Stimulated activated CD4-positive, alpha-beta T cell treated with anti-CD3 and anti-CD28 coated beads, Interleukin-12 subunit alpha, Interleukin-12 subunit beta, amount 100 ng/mL, for 24 hours (primary cell): ENCODE measurements at places on chromosomes 11 and 22.

GRCh38 chr22:46352691-46353386 lies 17.3 kb downstream of the TRMU start:
- no peak for DNase-seq

- DNase-seq: no peak
Observed at GRCh38 chr11:47271961-47272661, 2.2 kb downstream of the MADD start.

DNA sequence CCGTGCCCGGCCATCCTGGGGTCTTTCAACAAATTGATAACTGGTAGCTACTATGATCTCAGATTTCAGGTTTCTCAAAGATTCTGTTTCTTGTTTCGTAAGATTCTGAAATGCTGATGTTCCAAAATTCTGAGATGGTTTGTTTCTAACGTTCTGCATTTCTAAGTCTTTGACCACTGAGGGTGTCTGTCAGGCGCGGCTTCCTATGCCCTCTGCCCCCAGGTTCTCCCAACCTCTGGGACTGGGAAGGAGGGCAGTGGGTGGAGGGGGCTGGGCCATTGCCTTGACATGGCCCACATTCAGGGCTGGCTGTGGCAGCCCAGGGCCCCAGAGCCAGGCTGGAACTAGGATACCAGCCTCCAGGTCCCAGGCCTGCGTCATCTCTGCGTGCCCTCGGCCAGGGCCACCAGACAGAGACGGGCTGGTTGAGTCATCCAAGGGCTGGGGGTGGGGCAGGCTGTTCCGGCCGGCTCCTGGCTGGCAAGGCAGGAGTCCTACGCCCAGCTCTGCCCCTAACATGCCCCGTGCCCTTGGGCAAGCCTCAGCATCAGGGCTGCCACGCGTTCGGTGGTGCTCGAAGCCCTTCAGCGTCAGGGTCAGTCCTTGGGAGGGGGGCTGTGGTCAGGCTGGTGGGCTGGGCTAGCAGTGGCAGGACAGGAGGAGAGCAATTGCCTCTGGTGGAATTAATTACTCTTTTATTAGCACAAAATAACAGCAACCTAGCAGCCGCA lies 5.2 kb downstream of the TMEM134 start:
- DNase-seq: no peak

DNA sequence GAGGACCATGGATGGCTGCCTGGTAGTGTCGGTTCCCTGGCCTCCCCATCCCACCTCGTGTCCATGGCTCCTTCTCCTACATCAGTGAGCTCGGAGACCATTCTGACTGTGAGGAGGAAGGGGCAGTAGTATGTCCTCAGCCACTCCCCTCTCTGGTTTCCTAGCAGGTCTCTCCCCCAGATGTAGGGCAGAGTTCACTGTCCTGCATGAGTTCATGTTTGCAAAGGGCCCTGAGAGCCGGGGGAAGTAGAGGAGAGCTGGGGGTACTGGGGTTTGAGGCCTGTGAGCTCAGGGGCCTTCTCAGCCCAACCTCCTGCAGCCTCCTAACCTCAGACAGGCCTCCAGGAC lies 18.4 kb upstream of the ST3GAL4 start:
- DNase-seq: no peak

GRCh38 chr22:37844904-37845329 lies 783 bp upstream of the ANKRD54 start:
- no peak for DNase-seq

DNA sequence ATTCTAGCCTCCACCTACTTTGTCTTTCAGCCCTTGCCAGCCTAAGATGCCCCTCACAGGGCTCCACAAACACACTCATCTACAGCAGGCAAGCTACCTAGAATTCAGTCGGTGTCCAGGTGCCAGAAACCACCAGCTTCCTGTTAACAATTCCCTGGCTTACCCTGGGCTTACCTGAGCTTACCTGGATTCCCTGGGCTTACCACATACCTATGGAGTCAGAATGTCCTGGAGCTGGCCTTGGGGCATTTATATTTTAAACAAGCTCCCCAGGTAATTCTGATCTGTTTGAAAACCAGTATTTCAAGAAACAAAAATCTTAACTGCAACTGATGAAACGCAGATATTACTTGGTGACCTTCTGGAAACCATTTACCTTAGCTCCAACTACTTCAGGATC lies 123.6 kb downstream of the SLC1A2 start:
- DNase-seq: no peak

GRCh38 chr11:9146477-9146876 lies 55.1 kb upstream of the SCUBE2 start:
- DNase-seq: no peak

DNA sequence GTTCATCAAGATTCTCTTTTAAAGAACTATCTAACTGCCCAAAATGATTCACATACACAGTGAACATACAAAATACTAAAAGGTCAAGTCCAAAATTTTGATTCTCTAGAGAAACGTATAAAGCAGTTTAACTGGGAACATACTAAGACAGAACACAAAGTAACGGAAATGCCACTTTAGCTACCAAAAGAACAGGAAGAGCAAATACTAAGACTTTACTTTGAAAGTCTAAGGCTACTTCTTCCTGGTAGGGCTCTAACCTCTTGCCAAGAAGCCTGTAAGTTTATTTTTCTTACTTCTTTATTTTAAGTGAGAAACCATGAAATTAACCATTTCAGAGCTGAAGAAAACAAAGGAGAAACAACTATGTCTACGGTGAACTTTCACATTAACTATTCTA lies 6.2 kb downstream of the PICALM start:
- no peak for DNase-seq

DNA sequence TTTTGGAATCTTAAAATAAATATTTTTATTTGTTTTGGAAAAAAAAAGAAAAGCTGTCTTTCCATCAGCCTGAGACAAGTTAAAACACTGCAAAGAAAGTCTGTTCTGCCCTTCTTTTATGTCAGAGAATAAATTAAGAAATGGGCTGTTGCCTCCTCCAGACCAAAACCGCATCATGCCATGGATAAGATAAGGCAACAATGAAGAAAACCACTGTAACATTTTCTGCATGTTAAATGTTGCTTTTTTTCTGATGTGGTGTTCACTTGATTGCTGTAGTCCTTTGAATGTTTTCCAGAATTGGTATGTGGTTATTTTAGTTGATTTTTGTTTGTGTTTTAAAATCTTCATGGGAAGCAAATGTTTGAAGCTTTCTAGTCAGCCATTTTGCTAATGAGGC lies 319.2 kb upstream of the CNTN5 start:
- no peak for DNase-seq

DNA sequence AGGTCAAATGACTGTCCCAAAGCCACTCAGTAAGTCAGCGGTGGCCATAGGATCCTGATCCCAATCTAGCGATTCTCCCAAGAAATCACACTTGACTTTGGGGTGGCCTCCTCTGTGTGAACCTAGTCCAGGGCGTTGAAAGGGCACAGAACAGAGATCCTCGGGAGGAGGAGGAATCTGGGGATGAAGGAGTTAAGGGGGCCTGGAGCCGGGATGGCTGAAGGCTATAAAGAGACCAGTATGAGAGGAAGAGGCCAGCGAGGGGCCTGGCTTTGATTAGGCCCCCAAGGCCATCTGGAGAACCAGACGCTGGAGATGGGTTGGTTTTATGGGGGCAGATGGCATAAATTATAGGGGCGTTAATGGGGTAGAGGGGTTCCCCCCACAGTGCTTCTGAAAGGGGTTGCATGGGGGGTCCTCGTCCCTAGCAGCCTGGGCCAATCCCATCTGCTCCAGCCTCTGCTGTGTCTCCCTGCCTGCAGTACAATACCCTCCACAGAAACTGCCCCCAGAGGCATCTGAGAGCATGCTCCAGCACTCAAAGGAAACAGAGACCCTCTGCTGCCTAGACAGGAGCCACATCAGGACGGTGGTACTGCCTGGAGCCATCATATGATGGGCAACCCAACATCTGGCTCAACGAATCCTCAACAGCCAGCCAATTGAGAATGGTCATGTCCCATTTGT lies 35.2 kb upstream of the TRIM29 start:
- DNase-seq: no peak

DNA sequence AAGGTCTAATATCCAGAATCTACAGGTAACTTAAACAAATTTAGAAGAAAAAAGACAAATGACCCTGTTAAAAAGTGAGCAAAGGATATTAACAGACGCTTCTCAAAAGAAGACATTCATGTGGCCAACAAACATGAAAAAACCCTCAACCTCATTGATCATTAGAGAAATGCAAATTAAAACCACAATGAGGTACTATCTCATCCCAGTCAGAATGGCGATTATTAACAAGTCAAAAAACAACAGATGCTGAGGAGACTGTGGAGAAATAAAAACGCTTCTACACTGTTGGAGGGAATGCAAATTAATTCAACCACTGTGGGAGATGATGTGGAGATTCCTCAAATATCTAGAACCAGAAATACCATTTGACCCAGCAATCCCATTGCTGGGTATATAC lies 67.2 kb downstream of the SLC17A6 start:
- DNase-seq: no peak

DNA sequence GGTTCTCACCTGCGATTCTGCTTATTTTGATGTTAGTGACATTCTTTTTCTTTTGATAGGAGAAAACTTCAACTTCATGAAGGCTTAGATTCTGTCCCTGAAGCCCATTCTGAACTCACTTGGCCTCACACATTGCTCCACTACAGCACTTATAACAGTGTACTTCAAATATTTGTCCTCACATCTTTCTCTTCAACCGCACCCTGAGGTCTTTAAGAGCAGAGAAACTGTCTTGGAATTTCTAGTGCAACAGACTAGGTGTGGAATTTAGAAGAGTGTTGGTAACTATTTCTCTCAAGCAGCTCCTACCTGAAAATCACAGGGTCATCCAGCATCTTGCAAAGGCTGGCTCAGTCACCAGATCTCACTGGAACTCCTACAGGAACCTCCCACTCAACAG lies 7.8 kb downstream of the MRGPRX3 start:
- no peak for DNase-seq

DNA sequence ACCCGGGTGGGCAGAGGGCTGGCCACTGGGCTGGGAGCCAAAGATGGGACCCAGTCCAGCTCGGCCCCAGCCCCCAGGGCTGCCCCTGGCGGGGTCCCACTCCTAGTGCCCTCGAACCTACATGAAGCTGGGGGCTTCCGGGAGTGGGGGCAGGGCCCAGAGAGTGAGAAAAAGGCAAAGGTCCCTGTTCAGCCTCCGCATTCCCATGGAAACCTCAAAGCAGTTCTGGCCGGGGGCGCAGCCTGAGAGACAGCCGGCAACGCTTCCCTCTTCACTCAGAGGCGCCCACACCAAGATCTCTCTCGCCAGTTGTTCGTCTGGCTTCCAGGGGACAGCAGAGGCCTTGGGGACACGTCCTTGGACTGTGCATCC lies 22.4 kb upstream of the ARHGAP8 start:
- DNase-seq: no peak

GRCh38 chr22:35971456-35972119 lies 57.0 kb downstream of the RBFOX2 start:
- DNase-seq: no peak

DNA sequence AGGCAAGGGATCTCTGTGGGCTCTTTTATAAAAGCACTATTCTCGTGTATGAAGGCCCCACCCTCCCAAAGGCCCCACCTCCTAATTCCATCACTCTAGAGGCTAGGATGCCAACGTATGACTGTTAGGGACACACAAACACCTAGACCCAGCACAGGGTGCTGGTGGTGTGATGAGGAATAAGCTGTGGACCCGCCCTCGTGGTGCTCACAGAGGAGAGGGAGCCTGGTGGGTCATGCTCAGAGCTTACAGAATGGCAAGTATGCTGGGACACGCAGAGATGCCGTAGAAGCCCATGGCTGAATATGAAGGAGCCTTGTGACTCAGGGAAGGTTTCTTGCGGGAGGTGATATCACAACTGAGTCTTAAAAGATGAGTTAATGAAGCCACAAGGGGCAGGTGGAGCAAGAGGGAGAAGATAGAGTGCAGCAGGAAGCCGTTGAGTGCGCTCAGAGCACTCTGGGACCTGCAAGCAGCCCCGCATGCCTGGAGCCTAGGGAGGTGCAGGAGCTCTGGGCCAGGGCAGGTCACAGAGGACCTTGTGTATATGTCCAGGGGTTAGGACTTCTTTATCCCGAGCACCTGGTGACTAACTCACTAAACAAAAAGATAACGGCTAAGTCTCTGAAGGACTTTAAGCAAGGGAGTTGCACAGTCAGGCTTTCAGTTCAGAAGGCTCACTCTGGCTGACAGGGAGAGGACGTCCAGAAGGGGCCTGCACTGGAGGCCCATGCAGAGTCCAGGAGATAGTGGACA lies 160.9 kb downstream of the TRIM29 start:
- DNase-seq: no peak

DNA sequence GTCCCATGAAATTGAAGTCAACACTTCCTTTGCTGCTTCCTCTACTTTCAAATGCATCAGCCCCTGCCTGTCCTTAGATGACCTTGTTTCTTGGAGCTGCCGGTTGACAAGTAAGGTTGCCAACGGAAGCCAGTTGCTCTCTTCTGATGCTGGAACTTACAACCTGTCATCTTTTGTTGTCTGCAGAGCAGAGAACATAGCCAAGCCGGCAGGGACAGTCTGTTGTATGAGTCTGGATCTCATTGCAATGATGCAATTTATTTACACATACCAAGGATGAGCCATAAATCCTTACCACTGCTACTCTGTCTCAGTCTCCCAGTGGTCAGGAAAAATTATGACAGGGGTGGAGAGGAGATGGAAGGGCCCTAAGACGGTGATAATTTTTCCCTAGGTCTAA lies 151.4 kb downstream of the BLID start:
- no peak for DNase-seq

- DNase-seq: no peak
Observed at GRCh38 chr11:71381781-71382505, 66.2 kb downstream of the DHCR7 start.

- DNase-seq: no peak
Observed at GRCh38 chr22:32951807-32952153, 106.4 kb downstream of the SYN3 start.

- no peak for DNase-seq
Observed at GRCh38 chr11:93481279-93481678, 61.9 kb downstream of the SMCO4 start.

DNA sequence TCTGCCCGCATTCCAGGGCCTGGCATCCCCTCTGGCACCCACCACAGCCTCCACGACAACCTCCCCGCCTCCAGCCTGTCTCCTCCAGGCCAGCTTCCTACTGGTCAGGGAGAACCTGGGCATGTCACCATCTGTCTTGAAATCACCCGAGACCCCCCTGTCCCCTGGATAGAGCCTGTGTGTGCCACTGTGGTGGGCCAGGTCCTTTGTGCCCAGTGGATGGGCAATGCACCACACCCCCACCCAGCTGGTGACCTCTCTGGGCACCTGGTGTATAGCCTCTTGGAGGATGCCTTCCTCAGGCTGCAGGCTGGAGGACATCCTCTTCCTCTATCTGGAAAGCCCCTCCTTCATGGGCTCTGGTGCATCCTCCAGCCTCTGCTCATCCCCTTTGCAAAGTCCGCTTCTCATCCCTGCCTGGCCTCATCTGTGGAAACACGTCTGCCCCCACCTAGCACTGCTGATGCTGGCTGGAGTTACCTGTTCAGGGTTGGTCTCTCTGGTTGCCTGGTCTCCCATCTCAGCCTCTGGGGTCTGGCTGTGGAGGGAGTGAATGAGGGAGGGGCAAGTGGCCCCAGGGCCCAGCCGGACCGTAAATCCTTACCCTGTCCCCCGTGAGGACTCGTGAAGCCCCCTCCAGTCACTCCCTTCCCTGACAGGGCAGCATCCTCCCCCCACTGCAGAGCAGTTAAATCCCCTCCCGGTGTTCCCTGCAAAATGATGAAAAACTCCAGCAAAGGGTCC lies 589.6 kb downstream of the TBC1D22A start:
- DNase-seq: no peak
